Colonic mucosa (tissue), 4 donors: ENCODE measurements at places on chromosomes 4 and X. TPM values are rescaled to one million over a fixed set of nuclear protein-coding genes. Genes with fewer than 3 reads are reported as not detected.

FGF13 gene
- total RNA-seq: 2.1 TPM

TLR10 gene
- 0.20 TPM for total RNA-seq

HSFX2 gene
- not detected for total RNA-seq

NAT8L gene
- total RNA-seq: 0.11 TPM

PDCL2 gene
- total RNA-seq: not detected

IBSP gene
- total RNA-seq: not detected

ENPP6 gene
- 0.53 TPM for total RNA-seq

RAB28 gene
- 13.3 TPM for total RNA-seq

LONRF3 gene
- total RNA-seq: 7.8 TPM

TRIM60 gene
- total RNA-seq: not detected

TKTL1 gene
- not detected for total RNA-seq

CXCL3 gene
- total RNA-seq: 17.5 TPM

GAB3 gene
- total RNA-seq: 1.2 TPM

NXF2 gene
- total RNA-seq: not detected

SLC7A11 gene
- 3.8 TPM for total RNA-seq

PASD1 gene
- not detected for total RNA-seq

VSIG1 gene
- 0.62 TPM for total RNA-seq

PABPC1L2A gene
- not detected for total RNA-seq

GALNT7 gene
- 138 TPM for total RNA-seq

SPANXC gene
- not detected for total RNA-seq

AADAT gene
- 4.0 TPM for total RNA-seq

P2RY8 gene
- 1.3 TPM for total RNA-seq

ABLIM2 gene
- total RNA-seq: 11.1 TPM

TMPRSS11A gene
- total RNA-seq: not detected

NLGN4X gene
- 0.89 TPM for total RNA-seq

H2BW2 gene
- total RNA-seq: not detected

TTC29 gene
- total RNA-seq: not detected

GATA1 gene
- not detected for total RNA-seq

AKAP14 gene
- not detected for total RNA-seq

WDR13 gene
- 90.4 TPM for total RNA-seq

TBC1D19 gene
- 2.6 TPM for total RNA-seq

NR0B1 gene
- total RNA-seq: not detected

MAB21L2 gene
- total RNA-seq: 2.0 TPM

FRAS1 gene
- 2.1 TPM for total RNA-seq

FAM241A gene
- 1.9 TPM for total RNA-seq

PRDM8 gene
- 0.82 TPM for total RNA-seq

BRS3 gene
- not detected for total RNA-seq

FAM184B gene
- total RNA-seq: 0.94 TPM

MAGEC2 gene
- total RNA-seq: not detected

ATP2B3 gene
- 0.24 TPM for total RNA-seq

GPR50 gene
- total RNA-seq: not detected

CPLX1 gene
- total RNA-seq: 16.5 TPM

KDR gene
- total RNA-seq: 3.4 TPM

COX7B2 gene
- not detected for total RNA-seq

FSTL5 gene
- total RNA-seq: 0.13 TPM
